ENCODE measurements at places on chromosomes 16 and 17. TPM values are rescaled to one million over a fixed set of nuclear protein-coding genes. Genes with fewer than 3 reads are reported as not detected.

KRTAP2-2 gene
- total RNA-seq: 25.3 TPM

MAF gene
- total RNA-seq: 83.6 TPM

CEP295NL gene
- 4.2 TPM for total RNA-seq

PRSS21 gene
- total RNA-seq: 1.3 TPM

TBC1D3G gene
- total RNA-seq: 4.6 TPM

TBC1D3I gene
- total RNA-seq: 0.42 TPM

SLC5A2 gene
- not detected for total RNA-seq

HEATR9 gene
- not detected for total RNA-seq

PIPOX gene
- 3.7 TPM for total RNA-seq

WFDC1 gene
- 1.4 TPM for total RNA-seq

TBC1D10B gene
- 43.2 TPM for total RNA-seq

SDR42E2 gene
- total RNA-seq: not detected

KRTAP9-8 gene
- not detected for total RNA-seq

DNA sequence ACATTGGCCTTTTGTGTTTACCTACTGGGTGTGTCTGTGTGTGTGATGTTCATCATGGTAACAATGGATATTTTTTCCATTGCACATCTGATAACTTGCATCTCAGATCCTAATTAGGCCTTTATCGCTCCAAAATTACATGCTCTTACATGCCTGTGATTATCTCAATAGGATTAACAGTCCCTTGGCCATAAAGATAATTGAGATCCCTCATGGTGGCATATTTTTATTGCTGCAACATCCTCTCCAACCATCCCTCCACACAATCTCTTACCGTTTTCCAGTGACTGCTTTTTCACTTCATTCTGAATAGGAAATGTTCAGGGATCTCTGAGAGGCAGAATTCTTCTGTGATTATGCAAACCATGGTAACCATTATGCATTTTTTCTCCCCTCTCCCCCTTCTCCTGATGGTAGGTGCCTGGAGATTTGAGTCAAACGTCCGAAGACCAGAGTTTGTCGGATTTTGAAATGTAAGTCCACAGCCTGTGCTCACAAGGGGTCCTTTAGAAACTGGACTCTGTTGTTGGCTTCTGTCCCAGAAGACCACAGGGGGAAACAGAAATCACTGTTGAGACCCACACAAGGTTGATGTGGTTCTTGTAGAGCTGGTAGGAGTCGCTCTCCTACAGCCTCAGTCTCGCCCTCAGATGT is 405.5 kb downstream of the CPPED1 start:
- H3K27me3 ChIP-seq: no peaks in the 10 kb centered on the region
- DNase-seq: no peak
- H3K27ac ChIP-seq: no peak overlapping the region
- no peaks in the 10 kb centered on the region for H3K4me1 ChIP-seq

- DNase-seq: no peak
- no peaks in the 10 kb centered on the region for H3K36me3 ChIP-seq
- H3K4me3 ChIP-seq: no peak overlapping the region
- no peak overlapping the region for H3K27ac ChIP-seq
- no peaks in the 10 kb centered on the region for H3K27me3 ChIP-seq
Measured at GRCh38 chr16:62889097-62889496, 852.9 kb upstream of the CDH8 start.

- H3K27ac ChIP-seq: no peak overlapping the region
- H3K36me3 ChIP-seq: peaks cover 4% of the 10 kb centered on the region
- no peaks in the 10 kb centered on the region for H3K4me1 ChIP-seq
- DNase-seq: no peak
- no peak overlapping the region for H3K4me3 ChIP-seq
Measured at GRCh38 chr17:69018687-69019086, 42.0 kb downstream of the ABCA9 start.

- peak overlapping the region; percentile 83 for H3K27ac ChIP-seq
- H3K36me3 ChIP-seq: peaks cover 42% of the 10 kb centered on the region
- no peaks in the 10 kb centered on the region for H3K27me3 ChIP-seq
- peaks cover 29% of the 10 kb centered on the region for H3K4me1 ChIP-seq
- no peak for DNase-seq
Measured at GRCh38 chr16:30761427-30761927, 385 bp downstream of the CFAP119 start.

- H3K36me3 ChIP-seq: no peaks in the 10 kb centered on the region
- peaks cover 79% of the 10 kb centered on the region for H3K4me1 ChIP-seq
- H3K4me3 ChIP-seq: peak overlapping the region; percentile 68
- H3K27ac ChIP-seq: peak overlapping the region; percentile 83
Measured at GRCh38 chr16:10943064-10943353, 741 bp upstream of the DEXI start.

DNA sequence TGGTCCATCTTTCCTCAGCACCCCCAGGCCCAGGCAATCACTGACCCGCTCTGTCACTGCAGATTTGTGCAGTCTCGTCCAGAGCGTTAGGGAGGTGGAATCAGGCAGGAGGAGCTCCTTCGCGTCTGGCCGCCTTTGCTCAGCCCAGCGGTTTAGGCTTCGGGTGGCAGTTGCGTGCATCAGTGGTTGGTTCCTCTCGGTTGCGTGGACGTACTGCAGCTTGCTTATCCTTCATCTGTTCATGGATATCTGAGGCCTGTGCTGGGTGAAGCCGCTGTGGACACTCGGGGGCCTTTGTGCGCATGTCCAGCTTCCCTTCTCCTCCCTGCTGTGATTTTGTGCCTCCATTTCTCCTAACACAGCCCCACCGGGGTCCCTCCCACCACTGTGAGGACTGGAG is 4.7 kb upstream of the P2RX1 start:
- H3K27me3 ChIP-seq: no peaks in the 10 kb centered on the region
- H3K36me3 ChIP-seq: no peaks in the 10 kb centered on the region
- DNase-seq: peak; percentile 44
- H3K4me1 ChIP-seq: peaks cover 14% of the 10 kb centered on the region

DNA sequence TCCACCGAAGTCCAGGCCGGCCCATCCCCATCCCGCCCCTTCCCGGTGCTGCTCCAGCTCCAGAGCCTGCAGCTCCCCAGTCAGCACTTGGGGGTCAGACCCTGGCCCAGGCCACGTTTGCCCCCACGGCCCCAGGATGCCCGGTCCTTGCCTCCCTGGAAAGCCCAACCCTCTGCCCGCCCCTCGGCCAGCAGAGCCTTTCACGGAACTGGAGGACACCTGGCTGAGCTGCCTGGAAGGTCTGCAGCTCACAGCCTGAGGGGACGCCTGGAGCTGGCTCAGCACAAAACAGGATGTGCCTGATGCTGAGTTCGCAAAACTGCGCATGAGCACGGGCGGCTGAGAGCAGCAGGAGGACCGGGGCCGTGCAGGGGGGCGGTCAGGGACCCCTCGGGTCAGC is 29.7 kb upstream of the SSTR5 start:
- DNase-seq: no peak
- no peak overlapping the region for H3K27ac ChIP-seq
- peaks cover 84% of the 10 kb centered on the region for H3K27me3 ChIP-seq
- H3K4me1 ChIP-seq: peaks cover 18% of the 10 kb centered on the region
- no peaks in the 10 kb centered on the region for H3K36me3 ChIP-seq

DNA sequence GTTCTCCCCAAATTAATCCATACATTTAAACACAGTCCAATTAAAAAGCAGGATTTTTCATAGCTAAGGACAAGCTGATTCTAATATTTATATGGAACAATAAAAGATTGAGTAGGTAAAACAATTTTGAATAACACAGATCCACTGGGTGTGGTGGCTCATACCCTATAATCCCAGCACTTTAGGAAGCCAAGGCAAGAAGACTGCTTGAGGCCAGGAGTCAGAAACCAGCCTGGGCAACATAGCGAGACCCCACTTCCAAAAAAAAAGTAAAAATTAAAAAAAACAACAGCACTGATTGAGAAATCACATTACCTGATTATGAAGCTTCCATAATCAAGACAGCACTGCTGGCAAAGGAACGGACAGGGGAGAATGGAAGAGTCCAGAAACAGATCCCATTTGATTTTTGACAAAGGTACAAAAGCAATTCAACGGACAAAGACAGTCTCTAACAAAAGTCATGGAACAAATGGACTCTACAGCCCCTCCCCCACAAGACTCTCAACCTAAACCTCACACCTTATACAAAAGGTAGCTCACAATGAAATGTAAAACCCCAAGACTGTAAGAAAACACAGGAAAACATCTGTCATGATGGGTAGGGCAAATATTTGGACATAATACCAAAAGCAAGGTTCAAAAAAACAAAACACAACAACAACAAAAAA is 17.9 kb downstream of the USP7 start:
- H3K27me3 ChIP-seq: no peaks in the 10 kb centered on the region
- DNase-seq: no peak
- peaks cover 77% of the 10 kb centered on the region for H3K4me1 ChIP-seq
- H3K4me3 ChIP-seq: no peak overlapping the region
- no peak overlapping the region for H3K27ac ChIP-seq
- no peaks in the 10 kb centered on the region for H3K36me3 ChIP-seq

- no peaks in the 10 kb centered on the region for H3K36me3 ChIP-seq
- peak overlapping the region; percentile 76 for H3K27ac ChIP-seq
- no peaks in the 10 kb centered on the region for H3K27me3 ChIP-seq
- no peak overlapping the region for H3K4me3 ChIP-seq
- DNase-seq: no peak
Measured at GRCh38 chr16:53078765-53079485, 24.1 kb downstream of the CHD9 start.

- H3K36me3 ChIP-seq: no peaks in the 10 kb centered on the region
- peaks cover 7% of the 10 kb centered on the region for H3K27me3 ChIP-seq
- no peak overlapping the region for H3K4me3 ChIP-seq
- H3K4me1 ChIP-seq: no peaks in the 10 kb centered on the region
- no peak overlapping the region for H3K27ac ChIP-seq
- DNase-seq: no peak
Measured at GRCh38 chr16:77894162-77894561, 105.8 kb downstream of the VAT1L start.

DNA sequence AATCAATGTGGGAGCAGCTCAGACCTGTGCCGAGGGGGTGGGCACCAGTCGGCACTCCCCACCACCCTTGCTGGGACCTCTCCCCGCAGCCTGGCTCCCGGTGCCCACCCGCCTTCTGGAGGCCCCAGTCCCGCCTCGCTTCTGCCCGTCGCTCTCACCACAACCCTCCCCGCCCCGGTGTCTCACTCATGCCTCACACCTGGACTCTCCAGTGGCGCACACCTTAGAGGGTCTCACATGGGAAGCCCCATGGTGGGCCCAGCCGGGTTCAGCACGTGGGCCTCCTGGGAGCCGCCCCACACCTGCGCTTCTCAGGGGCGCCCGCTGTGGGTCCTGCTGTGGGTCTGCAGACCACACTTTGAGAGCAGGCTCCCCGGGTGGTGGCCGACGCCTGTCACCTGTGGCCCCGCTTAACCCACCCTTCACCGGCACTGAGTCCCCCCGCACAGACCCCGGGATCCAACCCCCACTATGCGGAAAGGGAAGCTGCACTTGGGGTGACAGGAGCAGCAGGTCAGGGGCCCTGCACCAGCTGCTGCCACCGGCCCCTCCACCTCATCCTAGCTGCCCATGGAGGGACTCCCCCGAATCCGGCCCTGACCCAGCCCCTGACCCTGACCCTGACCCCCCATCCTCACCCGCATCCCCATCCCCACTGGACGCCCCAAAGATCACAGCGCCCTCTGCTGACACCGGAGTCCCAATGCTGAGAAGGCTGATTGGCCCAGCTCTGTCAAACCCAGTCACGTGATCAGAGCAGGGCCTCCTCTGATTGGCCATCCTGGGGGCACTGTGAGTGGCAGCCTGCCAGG is 27.4 kb upstream of the SLC38A10 start:
- no peak overlapping the region for H3K27ac ChIP-seq
- H3K27me3 ChIP-seq: no peaks in the 10 kb centered on the region
- H3K4me3 ChIP-seq: no peak overlapping the region
- H3K4me1 ChIP-seq: peaks cover 29% of the 10 kb centered on the region
- DNase-seq: no peak

DNA sequence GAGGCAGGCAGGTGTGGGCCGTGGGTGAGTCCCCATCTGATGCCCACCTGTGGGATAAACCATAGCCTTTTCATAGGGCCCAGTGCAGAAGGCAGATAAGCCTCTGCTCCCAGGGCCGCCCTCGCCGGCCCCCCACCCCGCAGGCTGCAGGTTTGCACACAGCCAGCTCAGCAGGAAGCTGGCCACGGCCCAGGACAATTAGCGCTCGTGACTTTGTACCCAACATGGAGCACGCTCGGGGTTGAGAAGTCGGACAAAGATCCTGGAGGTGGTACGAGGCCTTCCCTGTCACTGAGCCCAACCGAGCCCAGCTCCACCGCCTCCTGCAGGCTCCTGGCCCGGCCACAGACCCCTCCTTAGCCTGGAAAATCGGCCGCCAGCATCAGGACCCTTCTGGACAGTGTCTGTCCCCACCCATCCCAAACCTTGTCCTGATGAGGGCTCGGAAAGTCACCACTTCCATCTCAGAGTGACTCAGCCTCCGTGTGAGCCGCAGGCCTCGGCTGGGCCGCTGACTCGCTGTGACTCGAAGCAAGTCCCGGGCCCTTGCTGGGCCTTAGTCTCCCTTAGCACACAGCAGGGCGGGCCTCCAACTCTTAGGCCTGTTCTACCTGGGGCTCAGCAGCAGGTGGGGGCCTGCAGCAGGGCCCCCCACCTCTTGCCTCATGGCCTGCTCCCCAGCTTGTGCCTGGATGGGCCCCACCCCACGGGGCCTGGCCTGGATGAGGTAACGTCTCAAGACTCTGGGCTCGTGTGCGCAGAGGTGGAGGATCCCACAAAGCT is 22.7 kb downstream of the FAM83G start:
- H3K27me3 ChIP-seq: no peaks in the 10 kb centered on the region
- peaks cover 20% of the 10 kb centered on the region for H3K36me3 ChIP-seq
- DNase-seq: no peak
- peak overlapping the region; percentile 73 for H3K27ac ChIP-seq
- peaks cover 36% of the 10 kb centered on the region for H3K4me1 ChIP-seq
- H3K4me3 ChIP-seq: no peak overlapping the region

GRCh38 chr16:4522051-4522581 is 16.5 kb downstream of the CDIP1 start:
- H3K4me3 ChIP-seq: no peak overlapping the region
- no peak for DNase-seq
- H3K4me1 ChIP-seq: peaks cover 12% of the 10 kb centered on the region
- H3K36me3 ChIP-seq: no peaks in the 10 kb centered on the region
- no peak overlapping the region for H3K27ac ChIP-seq

DNA sequence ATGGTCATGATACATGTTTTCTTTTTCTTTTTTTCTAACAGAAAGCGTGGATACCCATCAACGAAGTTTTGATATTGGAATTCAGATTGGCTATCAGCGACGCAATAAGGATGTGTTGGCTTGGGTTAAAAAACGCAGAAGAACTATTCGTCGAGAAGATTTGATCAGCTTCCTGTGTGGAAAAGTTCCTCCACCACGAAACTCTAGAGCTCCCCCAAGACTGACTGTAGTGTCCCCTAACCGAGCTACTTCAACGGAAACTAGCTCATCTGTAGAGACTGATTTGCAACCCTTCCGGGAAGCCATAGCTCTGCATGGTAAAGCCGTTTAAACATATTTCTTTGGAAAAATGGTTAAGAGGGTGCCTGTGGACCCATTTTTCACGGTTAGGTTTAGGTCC is 11.5 kb downstream of the HAPSTR1 start:
- no peak overlapping the region for H3K27ac ChIP-seq
- H3K36me3 ChIP-seq: peaks cover 26% of the 10 kb centered on the region
- peaks cover 86% of the 10 kb centered on the region for H3K4me1 ChIP-seq
- DNase-seq: no peak
- no peak overlapping the region for H3K4me3 ChIP-seq
- H3K27me3 ChIP-seq: no peaks in the 10 kb centered on the region
